ENCODE measurements at places on chromosomes 11 and 22.

DNA sequence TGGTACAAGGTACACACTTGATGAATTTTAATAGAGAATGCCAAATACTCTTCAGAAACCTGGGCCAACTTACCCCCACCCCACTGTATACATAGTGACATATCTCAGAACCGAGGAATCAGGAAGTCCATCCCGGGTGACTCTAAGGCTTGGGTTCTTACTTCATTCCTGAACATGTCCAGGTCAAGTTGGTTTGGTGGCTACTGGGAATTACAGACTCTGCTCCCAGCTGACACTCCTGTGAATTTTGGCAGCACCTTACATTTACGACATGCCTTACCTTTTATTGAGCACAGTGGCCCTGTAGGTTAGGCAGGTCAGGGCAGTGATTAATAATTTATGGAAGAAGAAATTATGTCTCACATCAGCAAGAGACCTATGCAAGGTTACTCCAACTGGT, 70.1 kb upstream of the LDLRAD3 start:
- DNase-seq, result no peak

- no peak for DNase-seq
Observed at GRCh38 chr22:24736526-24737053, 37.9 kb downstream of the PIWIL3 start.

- DNase-seq, result peak; percentile 58
Observed at GRCh38 chr11:127345819-127346459, 345.4 kb upstream of the KIRREL3 start.

- peak; percentile 67 for DNase-seq
Observed at GRCh38 chr11:74570266-74571061, 21.9 kb upstream of the POLD3 start.

GRCh38 chr22:25027959-25028840, 75.7 kb downstream of the KIAA1671 start:
- DNase-seq, result no peak

DNA sequence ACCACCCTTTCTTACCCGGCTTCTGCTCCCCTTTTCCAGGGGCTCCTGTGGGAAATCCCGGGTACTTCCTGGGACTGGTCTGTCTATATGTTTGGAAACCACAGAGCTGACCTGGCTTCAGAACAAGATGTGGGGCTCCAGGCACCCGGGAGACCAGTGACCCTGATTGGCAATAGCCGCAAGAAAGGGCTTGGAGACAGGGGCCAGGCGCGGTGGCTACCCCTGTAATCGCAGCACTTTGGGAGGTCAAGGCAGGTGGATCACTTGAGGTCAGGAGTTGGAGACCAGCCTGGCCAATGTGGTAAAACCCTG, 3.2 kb upstream of the NEAT1 start:
- no peak for DNase-seq

- no peak for DNase-seq
Observed at GRCh38 chr11:95512682-95513081, 276.9 kb downstream of the FAM76B start.

- DNase-seq, result no peak
Observed at GRCh38 chr22:28091486-28091885, 172.4 kb upstream of the PITPNB start.

DNA sequence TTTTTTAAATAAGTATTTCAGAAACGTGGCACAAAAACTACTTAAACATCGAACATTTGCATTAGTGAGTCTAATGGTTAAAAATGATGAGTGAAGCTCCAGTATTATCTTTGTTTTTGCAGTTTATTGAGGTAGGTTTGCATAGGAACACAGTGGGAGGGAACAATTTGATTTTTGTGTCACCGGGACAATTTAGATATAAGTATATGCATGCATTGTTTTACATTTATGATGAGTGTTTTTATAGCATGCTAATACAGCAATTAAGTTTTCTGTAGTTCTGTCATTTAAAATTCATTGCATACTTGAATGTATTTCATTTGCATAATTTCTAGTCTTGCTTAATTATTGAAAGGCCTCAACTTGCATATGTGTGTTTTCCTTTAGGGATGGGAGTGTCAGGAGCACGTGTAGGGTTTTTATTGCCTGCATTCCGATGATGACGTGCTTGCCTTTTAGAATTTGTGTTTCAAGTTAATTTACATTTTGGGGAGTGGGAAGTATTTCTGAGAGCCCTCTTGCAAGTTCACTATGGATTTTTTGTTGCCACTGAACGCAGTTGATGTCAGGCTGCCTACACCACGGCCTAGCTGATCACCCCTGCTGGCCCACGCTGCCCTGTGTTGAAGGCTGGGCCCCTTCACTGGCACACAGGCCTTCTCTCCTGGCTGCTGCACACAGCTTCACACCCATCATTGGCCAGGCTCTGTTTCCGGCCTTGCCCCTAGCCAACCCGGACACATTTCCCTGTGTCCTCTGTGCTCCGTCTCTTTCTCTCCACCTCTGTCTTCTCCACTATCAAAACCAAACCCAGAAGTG, 120.9 kb downstream of the TBC1D22A start:
- DNase-seq, result no peak
